ENCODE measurements at places on chromosomes 12 and 14.

DNA sequence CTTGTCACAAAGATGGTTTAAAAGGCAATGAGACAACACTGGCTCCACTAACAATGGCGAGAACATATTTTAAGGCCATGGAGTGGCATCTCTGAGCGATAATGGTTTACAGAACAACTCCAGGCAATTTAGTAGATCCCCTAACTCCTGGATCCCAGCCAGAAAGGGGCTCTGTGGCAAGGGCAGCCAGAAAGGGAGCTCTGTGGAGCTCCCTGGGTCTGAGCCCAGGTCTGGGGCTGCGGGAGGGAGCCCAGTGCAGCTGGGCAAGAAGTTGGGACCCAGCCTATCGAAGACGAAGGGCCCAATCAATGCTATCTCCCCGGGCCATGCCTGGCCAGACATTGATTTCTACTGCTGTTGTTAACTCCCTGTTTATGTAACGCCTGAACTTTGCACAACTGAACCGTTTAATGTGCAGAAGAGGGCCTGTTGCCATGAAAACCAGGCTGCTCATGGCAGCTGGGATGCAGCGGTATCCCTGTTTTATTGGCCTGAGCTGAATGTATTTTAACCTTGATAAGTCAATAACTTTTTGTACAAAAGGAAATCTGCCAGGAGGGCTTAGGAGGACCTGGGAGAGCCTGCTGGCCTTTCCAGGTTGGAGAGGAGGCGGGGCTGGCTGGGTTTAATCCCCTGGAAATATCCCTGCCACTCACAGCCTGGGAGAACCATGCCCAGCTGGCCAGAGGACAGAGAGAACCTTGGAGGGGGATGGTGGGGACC lies 6.7 kb upstream of the FAM222A start:
- no peak for DNase-seq

DNA sequence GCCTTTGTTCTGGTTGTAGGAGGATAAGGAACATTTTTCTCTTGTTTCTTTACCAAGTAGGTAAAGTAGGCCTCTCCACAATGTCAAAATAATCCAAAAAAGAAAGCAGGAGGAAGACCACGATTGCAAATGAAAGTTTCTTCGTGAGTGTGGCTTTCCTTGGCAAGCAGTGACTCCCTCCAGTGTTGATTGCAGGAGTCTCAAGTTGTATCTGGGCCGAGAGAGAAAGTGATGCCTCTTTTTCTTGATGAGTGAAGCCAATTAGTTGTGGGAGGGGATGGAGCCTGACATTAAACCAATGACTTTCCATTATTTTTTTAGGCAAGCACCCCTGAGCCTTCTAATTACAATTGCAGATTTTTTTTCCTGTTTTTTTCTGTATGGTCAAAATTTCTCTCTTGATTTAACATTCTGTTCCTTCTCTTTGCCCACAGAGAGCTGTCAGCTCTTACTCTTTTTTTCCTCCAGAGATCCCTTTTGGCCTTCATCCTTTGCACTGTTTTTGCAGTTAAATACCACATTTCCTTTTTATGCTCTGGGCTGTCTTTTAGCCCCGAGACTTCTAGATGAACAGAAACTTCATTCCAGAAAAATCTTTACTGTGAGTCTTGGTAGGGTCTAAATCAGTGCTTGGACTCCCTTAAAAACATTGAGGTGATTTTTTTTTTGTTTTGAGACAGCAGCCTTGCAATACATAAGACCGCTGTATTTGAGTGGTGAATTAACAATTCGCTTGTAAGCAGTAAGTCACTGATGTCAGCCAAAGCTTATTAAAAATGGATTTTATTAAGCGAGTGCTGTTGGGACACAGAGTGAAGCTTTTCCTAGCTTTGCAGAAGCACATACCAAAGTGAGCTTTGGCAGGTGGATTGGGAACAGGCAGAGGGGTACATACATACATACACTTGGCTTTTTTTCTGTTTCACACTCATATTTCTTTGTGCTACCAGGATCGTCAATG lies 15.8 kb downstream of the FBXW8 start:
- no peak for DNase-seq

GRCh38 chr14:101108579-101109346 lies 205.2 kb upstream of the RTL1 start:
- no peak for DNase-seq

GRCh38 chr14:65703996-65704395 lies 291.5 kb downstream of the FUT8 start:
- DNase-seq: no peak

- no peak for DNase-seq
These were observed 192.1 kb downstream of the VRK1 start for GRCh38 chr14:96989306-96989705.

GRCh38 chr12:104747330-104747729 lies 210.8 kb downstream of the SLC41A2 start:
- no peak for DNase-seq

GRCh38 chr12:57769594-57769993 lies 2.3 kb downstream of the METTL1 start:
- no peak for DNase-seq

DNA sequence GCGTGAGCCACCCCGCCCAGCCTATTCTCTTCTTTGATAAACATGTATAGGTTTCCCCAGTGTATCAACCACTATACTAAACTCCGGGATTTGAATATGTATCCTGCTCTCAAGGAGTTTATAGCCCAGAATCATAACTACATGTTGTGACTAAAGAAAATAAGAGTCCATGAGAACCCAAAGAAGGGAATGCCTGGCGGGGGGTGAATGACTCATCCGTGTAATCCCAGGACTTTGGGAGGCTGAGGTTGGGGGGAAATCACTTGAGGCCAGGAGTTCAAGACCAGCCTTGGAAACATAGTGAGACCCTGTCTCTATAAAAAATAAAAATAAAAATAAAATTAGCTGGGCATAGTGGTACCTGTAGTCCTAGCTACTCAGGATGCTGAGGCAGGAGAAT lies 57.2 kb downstream of the SIX6 start:
- DNase-seq: no peak

GRCh38 chr14:72563676-72564075 lies 330.2 kb downstream of the DPF3 start:
- DNase-seq: no peak

- no peak for DNase-seq
These were observed 84.1 kb downstream of the KIF26A start for GRCh38 chr14:104222396-104223036.

- no peak for DNase-seq
These were observed 630 bp downstream of the ALDH1L2 start for GRCh38 chr12:105083551-105084105.

DNA sequence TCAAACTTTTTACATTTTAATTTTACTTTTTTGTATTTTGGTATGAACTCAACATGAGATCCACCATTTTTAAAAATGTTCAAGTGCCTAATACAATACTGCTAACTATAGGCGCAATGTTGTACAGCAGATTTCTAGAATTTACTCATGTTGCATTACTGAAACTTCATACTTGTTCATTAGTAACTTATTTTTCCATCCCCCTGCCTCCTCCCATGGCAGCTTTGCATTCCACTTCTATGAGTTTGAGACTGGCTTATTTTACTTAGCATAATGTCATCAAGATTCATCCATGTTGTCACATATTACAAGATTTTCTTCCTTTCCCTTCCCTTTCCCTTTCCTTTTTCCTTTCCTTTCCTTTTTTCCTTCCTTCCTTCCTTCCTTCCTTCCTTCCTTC lies 825.9 kb downstream of the SLC16A7 start:
- no peak for DNase-seq

DNA sequence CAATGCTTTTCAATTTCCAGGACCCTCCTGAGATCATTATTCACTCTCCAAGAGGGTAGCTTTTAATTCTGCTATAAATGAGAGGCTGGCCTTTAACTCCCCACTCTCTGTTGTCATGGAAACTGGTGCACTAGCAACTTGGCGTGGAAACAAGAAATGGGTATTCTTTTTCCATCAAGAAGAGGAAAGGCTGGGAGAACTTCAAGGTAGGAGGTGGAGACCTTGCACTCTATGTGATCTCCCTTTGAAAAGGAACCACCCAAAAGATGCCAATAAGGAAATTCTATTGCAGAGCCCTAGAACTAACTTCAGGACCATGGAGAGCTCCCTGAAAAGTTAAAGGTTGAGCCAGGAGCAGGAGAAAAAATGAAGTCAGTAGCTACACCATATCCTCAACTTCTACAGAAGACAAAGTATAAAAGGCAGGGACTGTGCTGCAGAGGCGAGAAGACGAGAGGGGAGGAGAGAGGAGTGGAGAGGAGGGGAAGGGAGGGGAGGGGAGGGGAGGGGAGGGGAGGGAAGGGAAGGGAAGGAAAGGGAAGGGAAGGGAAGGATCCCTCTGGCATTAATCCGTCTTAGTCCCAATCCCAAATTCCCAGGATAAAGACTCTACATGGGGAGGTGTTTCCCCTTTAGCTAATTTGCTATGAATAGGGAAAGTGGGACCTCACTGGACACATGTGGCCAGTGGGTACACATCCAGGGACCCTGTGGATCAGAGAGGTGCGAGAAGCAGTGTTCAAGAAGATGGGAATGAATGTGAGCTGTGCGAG lies 46.7 kb upstream of the FICD start:
- DNase-seq: no peak

- no peak for DNase-seq
These were observed 17.7 kb downstream of the PSMC1 start for GRCh38 chr14:90274019-90274418.

GRCh38 chr14:23113431-23114119 lies 5.5 kb downstream of the CEBPE start:
- DNase-seq: no peak

GRCh38 chr12:50112456-50113218 lies 601 bp downstream of the COX14 start:
- DNase-seq: no peak

GRCh38 chr14:95250936-95251335 lies 68.8 kb downstream of the CLMN start:
- DNase-seq: no peak

GRCh38 chr12:114506651-114507050 lies 100.7 kb upstream of the TBX5 start:
- no peak for DNase-seq

DNA sequence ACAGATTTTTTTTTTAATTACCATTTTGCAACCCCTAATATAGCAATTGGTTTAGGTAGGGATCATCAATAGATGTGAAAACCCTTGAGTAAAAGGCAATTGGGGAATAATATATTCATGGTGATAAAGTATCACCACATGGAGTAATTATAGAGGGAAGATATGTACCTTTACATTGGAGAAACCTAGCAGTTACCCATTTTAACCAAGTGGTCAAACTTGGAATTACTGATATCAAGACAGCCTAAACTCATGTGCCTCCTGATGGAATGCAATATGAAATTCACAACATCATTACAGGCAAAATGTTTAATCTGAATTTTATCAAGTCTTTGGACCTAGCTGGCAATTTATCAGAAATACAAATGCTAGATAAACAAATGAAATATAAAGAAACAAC lies 6.7 kb upstream of the SLC10A1 start:
- DNase-seq: no peak

Data from stimulated activated CD4-positive, alpha-beta T cell treated with anti-CD3 and anti-CD28 coated beads, TNF-alpha, amount 100 ng/mL, for 4 hours (primary cell).